ENCODE measurements at places on chromosomes 2 and 18.

- DNase-seq, result no peak
These were observed 32.3 kb upstream of the XDH start for GRCh38 chr2:31446848-31447247.

DNA sequence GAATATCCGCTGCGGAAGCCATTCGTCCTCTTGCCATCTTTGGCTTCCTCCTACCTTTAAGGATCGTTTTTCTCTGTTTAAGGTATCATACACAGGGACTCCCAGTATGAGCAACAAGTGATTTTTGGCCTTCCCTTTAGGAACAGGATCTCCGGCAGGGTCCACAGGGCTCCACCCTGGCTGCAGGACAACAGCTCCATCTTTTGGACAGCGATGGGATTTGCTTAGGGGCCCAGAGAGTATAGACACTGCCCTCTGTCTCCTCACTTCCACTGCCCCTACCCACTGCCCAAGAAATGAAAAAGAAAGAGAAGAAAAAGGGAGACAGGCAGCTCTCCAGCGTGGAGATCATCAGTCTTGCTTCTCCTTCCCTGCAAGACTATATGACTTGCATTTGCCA is 224.5 kb downstream of the UXS1 start:
- DNase-seq, result no peak

- no peak for DNase-seq
These were observed 99.2 kb downstream of the SESTD1 start for GRCh38 chr2:179165356-179166000.

DNA sequence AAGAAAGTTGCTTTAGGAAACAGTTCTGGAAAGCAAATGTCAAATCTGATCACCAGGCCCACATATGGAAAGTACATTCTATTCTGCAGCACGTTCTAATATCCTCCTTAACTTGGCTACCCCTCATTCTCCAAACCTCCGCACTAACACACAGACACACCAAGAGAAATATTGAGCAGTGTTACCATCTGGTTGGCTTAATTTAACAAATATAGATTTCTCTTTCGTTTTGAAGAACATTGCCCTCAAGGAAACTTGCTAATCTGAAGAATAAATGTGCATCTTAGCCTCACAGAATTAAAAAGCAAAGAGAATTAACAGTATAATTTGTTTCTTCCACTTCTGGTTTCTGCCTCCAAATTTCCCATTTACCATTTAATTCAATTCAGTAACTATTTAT is 72.8 kb upstream of the TTC39C start:
- DNase-seq, result no peak

- no peak for DNase-seq
These were observed 100.5 kb upstream of the ODC1 start for GRCh38 chr2:10548626-10549025.

DNA sequence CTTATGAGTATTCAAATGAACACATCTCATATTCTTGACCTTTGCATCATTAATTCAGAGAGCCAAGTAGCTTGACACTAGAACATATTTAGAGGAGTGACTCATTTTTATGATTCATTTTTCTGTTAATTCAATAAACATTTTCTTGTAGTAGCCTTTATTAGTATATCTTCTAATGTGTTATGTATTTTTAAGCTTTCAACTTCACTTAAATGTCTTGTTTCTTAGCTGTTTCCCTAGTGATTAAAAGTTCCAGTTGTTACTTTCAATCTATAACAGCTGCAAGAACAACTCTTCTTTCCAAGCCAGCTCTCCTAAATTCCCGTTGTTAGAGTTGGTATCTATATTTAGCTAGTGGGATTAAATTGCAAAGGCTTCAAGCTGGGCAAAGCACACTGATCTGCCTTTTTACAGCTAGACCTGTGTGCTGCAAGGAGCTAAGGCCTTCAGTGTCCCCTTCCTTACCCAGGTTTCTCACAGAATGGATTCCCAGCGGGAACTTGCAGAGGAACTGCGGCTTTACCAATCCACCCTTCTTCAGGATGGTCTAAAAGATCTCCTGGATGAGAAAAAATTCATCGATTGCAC is at the start of gene KLHL41:
TSS of gene KLHL41 (plus strand) at position 405 of the 588 bp plus-strand sequence. CDS start at position 482, 77 bp downstream.
- no peak for DNase-seq

All from stimulated activated CD4-positive, alpha-beta T cell treated with anti-CD3 and anti-CD28 coated beads, Interleukin-15, amount 100 ng/mL, for 48 hours (primary cell).